ENCODE measurements at places on chromosomes 13 and 19.

DNA sequence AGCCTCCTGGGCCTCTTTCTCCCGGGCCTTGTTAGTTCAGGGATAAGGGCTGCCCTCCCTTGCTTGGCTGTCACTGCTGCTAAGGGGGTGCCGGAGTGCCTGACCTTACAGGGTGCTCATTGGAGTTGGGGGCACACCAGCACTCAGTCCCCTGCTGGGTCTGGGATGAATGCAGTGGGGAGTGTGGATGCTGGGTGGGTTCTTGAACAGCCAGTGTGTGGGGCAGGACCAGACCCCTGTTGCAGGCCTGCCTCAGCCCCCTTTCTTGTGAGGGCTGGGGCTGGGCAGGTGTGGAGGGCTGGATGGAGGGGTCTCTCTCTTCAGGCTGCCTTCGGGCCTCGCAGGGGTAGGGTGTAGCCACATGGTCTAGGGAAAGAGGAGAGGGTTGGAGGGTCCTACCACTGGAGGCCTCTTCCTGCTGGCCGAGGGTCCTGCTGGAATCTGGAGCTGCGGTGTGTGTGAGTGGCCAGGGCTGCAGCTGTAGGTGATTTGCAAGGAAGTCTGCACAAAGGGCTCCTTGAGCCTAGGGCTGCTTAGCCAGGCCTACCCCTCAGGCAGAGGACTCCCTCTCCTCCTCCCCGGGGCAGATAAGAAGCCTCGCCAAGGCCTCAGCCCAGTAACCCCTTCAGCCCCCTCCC is 3.2 kb downstream of the CEBPA start:
- H3K27ac ChIP-seq: no peak overlapping the region
- no peak for DNase-seq
- no peaks in the 10 kb centered on the region for H3K36me3 ChIP-seq
- no peaks in the 10 kb centered on the region for H3K4me1 ChIP-seq
- H3K4me3 ChIP-seq: no peak overlapping the region
- H3K27me3 ChIP-seq: peaks cover 27% of the 10 kb centered on the region

GRCh38 chr13:47250146-47250545 is 353.3 kb upstream of the HTR2A start:
- no peaks in the 10 kb centered on the region for H3K36me3 ChIP-seq
- H3K27ac ChIP-seq: no peak overlapping the region
- peaks cover 2% of the 10 kb centered on the region for H3K27me3 ChIP-seq
- no peak for DNase-seq
- no peak overlapping the region for H3K4me3 ChIP-seq
- H3K4me1 ChIP-seq: no peaks in the 10 kb centered on the region

DNA sequence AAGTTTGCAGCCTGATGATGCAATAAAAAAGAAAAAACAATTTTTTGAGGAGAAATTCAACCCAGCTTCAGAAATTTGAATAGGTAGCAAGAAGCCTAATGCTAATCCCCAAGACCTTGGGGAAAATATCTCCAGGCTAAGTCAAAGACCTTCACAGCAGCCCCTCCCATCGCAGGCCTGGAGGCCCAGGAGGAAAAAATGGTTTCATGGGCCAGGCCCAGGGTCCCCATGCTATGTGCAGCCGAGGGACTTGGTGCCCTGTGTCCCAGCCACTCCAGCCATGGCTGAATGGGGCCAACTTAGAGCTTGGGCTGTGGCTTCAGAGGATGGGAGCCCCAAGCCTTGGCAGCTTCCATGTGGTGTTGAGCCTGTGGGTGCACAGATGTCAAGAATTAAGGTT is 210.3 kb downstream of the SUCLA2 start:
- H3K4me3 ChIP-seq: no peak overlapping the region
- H3K36me3 ChIP-seq: no peaks in the 10 kb centered on the region
- peaks cover 2% of the 10 kb centered on the region for H3K27me3 ChIP-seq
- H3K4me1 ChIP-seq: no peaks in the 10 kb centered on the region
- no peak overlapping the region for H3K27ac ChIP-seq
- no peak for DNase-seq

DNA sequence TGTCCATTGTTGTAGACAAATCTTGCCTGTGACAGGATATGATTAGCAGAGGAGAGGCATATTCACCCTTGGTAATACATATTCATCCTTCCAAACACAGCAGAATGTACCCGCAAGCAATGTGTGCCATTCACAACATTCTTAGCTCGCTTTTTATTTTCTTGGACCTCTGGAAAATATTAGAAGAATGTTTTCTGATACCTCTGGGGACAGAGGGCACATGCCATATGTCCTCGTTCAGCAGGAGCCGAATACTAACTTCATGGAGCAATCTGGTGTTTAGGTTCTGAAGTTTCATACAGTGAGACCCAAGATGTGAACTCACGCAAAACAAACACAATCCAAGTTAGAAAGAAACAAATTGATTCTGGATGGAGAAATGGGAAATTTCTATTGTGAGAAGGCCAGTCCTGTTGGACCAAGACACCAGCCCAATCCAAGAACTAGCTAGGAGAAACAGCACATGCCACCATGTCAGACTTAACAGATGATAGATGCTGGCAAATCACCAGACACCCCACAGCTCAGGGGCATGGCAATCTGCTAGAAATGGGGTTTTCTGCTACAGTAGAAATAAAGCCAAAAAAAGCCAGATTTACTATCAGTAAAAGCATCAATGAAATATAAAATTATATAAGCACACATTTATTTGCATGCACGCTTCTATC is 297.4 kb downstream of the DCLK1 start:
- no peaks in the 10 kb centered on the region for H3K36me3 ChIP-seq
- peaks cover 3% of the 10 kb centered on the region for H3K27me3 ChIP-seq
- no peaks in the 10 kb centered on the region for H3K4me1 ChIP-seq
- no peak for DNase-seq
- no peak overlapping the region for H3K27ac ChIP-seq

GRCh38 chr13:104086210-104086609 is 1020.0 kb upstream of the SLC10A2 start:
- DNase-seq: no peak
- H3K4me1 ChIP-seq: no peaks in the 10 kb centered on the region
- no peaks in the 10 kb centered on the region for H3K36me3 ChIP-seq
- no peaks in the 10 kb centered on the region for H3K27me3 ChIP-seq
- no peak overlapping the region for H3K27ac ChIP-seq
